CD8-positive, alpha-beta T cell (primary cell): ENCODE measurements at places on chromosomes 11 and 22.

DNA sequence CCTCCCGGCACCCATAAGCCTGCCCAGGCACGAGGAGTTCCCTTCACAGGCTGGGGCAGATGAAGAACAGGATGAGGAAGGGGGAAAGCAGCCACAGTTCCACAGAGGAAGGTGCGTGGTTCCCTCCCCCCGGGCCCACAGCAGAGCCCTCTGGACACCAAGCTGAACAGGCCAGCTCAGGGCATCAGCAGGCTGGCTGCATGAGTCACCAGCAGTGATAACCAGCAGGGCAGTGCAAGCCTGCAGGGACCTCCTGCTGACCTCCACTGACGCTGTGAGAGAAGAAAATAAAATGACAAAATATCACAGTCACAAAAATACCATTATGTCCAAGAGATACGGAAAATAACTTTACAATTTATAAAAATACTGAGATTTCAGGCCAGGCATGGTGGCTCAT, 11.5 kb downstream of the RTL6 start:
- no peak for DNase-seq

GRCh38 chr11:1929621-1930461, 10.3 kb downstream of the TNNT3 start:
- no peak for DNase-seq

DNA sequence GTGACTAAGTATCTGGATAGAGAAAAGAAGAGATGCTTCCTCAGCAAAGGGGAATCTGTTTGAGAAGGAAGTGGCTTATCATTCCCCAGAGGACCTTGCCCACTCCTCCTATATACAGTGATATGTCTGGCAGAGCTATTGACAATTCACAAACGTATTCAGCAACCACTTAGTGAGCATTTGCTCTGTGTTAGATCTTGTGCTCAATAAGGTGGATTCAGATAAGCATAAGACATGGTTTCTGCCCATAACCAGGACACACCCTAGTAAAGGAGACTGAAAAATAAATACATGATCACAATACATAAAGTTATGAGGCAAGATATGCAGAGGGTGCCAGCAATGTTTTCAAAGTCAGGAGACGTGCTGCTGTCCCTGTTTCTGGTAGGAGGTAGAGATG, 1.4 kb downstream of the TMEM9B start:
- no peak for DNase-seq

DNA sequence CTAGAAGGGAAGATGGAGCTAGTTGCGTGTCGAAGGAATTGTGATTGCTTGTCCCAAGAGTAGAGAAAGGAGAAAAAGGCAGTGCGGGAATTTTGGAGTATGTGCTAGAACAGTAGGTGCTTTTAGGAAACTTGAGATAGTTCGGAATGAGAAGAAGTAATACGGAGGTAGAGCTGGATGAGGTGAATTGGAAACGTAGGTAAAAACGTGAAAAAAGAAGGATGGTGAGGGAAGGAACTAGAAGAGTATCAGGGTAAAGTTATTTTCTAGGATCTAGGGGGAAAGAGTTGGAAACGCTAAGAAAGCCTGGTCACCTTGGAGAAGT, 1.4 kb downstream of the CEP57 start:
- DNase-seq, result no peak

GRCh38 chr11:124600621-124601320, 10.5 kb upstream of the PANX3 start:
- DNase-seq, result no peak

- no peak for DNase-seq
Measured at GRCh38 chr11:128463371-128463829, 124.0 kb downstream of the ETS1 start.

- DNase-seq, result no peak
Measured at GRCh38 chr11:120780239-120780638, 243.7 kb upstream of the TBCEL start.

DNA sequence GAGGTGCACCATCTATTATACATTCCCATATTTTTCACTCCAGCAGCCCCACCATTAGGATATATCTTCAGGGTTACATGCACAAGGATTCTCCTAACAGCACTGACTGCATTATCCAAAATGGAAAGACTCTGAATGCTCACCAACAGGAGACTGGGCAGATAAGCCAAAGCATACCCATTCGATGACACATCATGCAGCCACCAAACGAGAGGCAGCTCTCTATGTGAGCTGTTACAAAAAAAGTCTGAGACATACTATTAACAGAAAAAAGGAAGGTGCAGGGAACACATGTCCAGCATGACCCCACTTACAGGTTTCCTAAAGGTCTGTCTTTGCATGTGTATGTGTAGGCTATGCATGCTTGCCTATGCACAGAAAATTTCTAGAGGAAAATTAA, 12.4 kb upstream of the SERPIND1 start:
- DNase-seq, result no peak

GRCh38 chr11:62974848-62975522, 9.8 kb downstream of the SLC22A6 start:
- peak; percentile 16 for DNase-seq

DNA sequence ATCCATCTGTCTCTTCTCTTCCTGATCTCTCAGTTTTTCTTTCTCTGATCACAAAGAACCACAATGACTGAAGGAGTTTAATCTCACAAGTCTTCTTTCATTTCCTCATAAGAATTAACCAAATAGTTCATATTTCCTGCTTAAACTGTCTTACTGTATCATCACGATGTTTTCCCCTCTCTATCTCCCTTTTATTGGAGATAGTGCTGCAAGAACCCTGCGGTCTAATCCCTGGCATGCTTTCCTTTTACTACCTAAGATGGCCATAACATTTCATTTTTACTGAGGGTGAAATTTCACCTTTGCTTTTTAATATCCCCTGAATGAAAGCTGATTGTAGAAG, 28.9 kb downstream of the CARD18 start:
- DNase-seq, result no peak

DNA sequence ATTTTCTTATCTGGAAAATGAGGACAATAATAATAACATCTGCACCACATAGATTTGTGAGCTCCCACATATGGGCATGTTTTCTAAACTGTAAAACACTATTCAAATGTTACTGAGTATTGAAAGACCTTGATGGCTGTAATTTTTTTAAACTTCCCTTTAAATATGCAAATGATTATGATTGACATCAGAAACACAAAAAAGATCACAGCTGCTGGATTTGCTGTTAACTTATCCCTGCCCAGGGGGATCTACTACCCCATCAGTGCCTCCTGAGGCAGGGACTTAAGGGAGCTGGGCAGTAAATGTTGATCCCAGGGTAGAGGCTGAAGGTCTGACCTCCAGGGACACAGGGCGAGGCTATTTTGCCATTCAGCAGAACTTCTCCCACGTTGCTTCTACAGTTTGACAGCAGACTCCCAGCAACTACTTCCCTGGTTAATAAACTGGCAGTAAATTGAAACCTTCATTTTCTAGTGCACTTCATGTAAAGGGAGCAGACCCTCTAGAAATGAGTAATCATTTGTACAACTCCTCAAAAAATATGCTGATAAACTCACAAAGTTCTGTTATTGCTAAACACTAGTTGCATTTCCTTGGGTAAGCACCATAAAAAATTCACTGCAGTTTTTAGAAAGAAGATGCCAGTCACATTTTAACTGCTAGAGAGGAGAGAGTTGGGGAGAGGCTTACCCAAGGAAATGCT, 20.3 kb downstream of the TMPRSS5 start:
- no peak for DNase-seq

GRCh38 chr11:130719220-130719915, 196.9 kb downstream of the SNX19 start:
- DNase-seq, result no peak

DNA sequence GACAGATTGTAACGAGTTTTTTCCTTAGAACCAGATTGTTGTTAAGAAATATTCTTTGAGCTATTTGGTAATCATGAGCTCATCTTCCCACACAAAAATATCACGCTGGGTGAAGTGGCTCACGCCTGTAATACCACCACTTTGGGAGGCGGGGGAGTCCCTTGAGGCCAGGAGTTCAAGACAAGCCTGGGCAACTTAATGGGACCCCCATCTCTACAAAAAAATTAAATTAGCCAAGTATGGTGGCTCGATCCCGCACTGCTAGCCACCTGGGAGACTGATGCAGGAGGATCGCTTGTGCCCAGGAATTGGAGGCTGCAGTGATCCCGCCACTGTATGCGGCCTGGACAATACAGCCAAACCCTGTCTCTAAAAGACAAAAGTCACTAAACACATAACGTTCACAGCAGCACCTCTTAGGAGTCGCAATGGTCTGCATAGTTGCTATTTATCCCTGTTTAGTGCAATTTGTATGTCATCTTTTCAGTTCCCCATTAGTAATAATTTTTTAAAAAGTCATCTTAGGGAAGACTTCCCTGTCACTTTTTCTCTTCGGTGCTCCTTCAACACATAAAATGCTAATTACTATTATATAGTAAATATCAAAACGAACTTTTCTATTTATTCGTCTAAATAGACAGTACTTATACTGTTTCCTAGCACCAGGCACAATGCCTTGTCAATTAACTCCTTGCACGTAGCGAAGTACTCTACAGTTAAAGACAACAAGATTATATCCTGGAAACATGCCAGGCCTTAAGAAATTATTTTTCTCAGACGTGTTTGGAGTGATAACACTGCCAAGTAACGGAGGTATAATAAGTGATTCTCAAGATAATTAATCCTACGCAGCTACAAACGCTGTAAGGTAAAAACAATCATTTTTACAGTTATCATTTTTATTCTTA, 1.1 kb downstream of the ST13 start:
- no peak for DNase-seq

- DNase-seq, result no peak
Measured at GRCh38 chr11:15801616-15802015, 554.7 kb downstream of the SOX6 start.

DNA sequence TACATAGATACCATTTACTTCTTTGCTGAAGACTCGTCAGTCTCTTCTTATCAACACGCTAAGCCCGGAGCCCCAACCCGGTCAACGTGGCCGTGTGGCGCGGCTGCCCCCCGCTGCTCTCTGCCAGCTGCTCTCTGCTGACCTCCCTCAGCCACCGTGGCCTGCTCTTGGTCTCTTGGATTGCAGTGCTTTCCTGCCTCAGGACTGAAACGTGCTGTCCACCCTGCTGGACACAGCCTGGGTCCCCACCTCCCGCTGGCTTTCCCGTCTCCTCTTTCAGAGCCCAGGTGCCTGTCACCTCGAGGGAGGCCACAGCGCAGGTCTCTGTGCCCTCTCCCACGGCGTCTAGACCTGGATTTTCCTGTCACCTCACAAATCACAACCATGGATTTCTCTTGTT, 388.1 kb upstream of the B3GAT1 start:
- DNase-seq, result no peak

DNA sequence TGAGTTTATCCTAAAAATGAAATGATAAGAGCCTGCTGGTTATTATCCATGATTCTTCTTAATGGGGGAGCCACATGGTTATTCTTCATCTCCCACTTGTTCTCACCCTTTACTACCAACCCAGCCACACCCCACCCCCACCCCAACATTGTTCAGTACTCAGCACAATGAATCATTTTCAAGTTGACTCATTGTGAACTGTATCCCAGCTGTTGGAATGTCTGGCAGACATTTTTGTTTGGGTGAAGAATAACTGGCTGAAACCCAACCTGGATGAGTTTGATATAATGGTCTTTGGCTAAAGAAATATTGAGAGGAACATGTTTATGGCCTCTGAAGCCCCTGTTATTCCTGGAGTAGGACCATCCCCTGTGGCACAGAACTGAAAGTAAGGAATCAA, 136.2 kb downstream of the ELP4 start:
- no peak for DNase-seq

GRCh38 chr11:35812828-35813227, 131.0 kb upstream of the LDLRAD3 start:
- DNase-seq, result no peak

- no peak for DNase-seq
Measured at GRCh38 chr11:86514453-86514852, 139.8 kb downstream of the CCDC81 start.

- DNase-seq, result no peak
Measured at GRCh38 chr11:115674937-115675544, 170.8 kb upstream of the CADM1 start.

- no peak for DNase-seq
Measured at GRCh38 chr22:41565403-41566054, 4.7 kb downstream of the CSDC2 start.

GRCh38 chr11:113073290-113073953, 112.2 kb downstream of the NCAM1 start:
- DNase-seq, result no peak

DNA sequence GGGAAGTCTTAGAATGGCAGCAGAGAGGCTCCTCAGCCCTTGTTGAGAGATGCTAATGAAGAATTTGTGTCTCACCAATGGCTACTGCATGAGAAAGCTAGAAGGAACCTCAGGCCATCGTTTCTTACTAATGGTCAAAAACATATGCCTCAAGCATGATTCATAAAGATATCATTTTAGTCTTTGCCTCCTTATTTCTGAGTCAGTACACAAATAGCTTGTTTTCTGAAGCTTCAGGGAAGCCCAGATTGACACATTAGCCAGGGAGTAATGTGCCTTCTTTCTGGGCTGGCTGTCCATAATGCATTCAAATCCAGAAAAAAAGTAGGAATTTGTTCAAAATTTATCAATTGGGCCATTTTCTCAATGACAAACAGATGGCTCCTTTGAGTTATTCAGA, 169.4 kb upstream of the ZBED5 start:
- no peak for DNase-seq

DNA sequence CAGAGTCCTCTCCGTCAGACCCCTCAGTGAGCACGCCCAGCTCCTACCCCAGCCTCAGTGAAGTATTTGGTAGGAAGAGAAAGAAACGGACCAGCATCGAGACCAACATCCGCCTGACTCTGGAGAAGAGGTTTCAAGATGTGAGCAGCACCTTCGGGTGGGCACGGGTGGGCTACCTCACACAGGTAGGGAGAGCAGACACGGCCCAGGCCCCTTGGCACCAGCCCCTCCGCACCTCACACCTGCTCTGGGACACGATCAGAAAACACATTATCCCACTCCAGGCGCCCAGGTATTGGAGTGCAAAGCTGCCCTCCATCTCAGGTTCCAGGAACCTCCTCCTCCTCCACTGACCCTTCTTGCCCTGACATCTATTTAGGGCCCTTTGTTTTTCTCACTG, 17.6 kb upstream of the TLCD5 start:
- DNase-seq, result no peak

DNA sequence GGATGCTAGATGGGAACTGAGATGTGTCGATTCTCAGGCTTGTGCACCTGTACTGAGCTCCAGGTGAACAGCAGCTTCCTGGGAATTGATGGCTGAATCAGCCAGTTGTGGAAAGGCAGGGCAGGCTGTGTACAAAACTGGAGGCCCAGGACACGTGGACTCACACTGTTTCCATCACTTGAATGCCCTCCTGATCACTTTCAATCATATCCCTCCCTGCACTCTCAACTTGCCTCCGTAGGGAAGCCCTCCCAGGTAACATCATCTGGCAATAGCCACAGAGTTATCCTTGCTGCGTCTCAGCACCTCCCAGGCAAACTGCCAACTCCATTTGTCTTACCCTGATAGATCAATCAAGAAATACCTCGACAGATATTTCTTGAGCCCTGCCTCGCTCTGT, 10.1 kb downstream of the FAM83F start:
- no peak for DNase-seq

DNA sequence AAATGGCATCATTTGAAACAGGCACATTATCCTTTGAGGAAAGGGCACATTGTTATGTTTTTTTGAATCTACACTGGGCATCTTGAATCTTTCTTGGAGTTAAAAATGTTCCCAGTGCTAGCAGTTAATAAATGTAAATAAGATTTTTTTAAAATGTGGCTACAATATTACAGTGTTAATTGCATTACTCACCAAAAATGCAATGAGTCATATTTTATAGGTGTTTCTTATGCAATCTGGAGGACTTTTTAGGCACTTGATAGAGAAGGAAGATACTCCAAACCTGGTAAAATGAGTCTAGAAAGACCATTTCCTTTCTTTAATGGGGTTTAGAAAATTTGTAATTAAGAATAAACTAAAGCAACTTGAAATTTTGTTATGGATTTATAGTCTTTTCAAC, 238.0 kb downstream of the METTL15 start:
- DNase-seq, result no peak
